ENCODE measurements at places on chromosomes 2 and 18.

DNA sequence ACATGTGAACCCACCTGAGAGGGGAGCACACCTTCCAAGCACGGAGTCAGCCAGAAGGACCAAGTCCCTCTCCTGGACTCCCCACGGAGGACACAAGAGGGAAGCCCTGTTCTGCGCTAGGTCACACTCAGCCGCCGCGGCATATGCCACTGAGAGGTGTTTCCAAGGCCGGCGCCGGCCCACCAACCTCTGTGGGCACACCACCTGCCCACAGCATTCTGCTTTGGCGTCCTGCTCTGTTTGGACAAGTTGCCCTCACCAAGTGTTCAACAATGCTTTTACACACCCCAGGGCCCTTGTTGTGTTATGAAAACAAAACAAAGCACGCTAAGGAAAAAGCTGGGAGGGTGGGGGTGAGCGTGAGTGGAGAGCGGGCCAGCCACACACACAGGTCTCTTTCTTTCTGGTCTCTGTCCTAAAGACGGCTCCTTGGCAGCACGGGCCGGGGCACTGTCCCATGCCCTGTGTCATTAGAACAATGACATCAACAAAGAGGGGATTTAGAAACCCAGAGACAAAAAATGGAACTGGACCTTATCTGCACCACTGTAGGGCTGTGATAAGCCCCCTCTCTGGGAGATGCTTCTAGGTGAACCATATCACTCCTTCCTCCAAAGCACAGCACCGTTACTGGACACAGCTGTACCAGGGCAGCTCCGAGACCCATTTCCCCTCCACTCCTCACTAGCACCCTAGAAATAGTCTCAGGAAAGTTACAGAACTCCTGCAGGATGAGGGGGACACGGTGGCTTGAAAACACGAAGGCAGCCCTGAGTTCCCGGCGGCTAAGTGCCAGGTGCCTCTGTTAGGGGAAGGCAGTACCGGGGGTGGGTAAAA is 17.0 kb downstream of the SMAD7 start:
- no peak for DNase-seq

- DNase-seq, result no peak
Measured at GRCh38 chr18:21857871-21858270, 117.3 kb downstream of the MIB1 start.

- no peak for DNase-seq
Measured at GRCh38 chr2:76930056-76930744, 592.0 kb downstream of the LRRTM4 start.

DNA sequence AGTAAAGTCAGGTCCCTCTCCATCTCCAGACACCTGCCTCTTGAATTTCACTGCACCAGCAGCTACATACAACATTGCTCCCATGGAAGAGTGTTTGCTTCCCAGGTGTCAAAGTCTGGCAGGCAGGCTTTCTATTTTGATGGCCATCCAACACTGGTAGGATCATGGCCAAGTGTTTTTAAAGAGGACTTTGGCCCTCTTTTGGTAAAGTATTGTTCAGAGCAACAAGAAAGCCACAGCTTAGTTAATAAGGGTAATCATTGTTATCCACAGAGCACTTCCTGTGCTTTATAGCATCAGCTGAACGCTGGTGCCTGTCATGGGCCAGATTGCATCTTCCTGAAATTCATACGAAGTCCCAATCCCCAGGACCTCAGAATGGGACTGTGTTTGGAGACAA is 133.2 kb downstream of the NCK2 start:
- DNase-seq, result no peak

- no peak for DNase-seq
Measured at GRCh38 chr2:203858176-203858575, 9.4 kb upstream of the CTLA4 start.

Measured in 8988T (cell line).